ENCODE measurements at places on chromosomes 1 and 21. TPM values are rescaled to one million over a fixed set of nuclear protein-coding genes. Genes with fewer than 3 reads are reported as not detected.

TARBP1 gene
- total RNA-seq, result 28.7 TPM

GRCh38 chr1:158716335-158716734, 4.2 kb downstream of the OR6K3 start:
- no peak for DNase-seq

- no peak for DNase-seq
Observed at GRCh38 chr1:117363571-117364048, 3.6 kb upstream of the MAN1A2 start.

MYCL gene
- 52.5 TPM for total RNA-seq

DNA sequence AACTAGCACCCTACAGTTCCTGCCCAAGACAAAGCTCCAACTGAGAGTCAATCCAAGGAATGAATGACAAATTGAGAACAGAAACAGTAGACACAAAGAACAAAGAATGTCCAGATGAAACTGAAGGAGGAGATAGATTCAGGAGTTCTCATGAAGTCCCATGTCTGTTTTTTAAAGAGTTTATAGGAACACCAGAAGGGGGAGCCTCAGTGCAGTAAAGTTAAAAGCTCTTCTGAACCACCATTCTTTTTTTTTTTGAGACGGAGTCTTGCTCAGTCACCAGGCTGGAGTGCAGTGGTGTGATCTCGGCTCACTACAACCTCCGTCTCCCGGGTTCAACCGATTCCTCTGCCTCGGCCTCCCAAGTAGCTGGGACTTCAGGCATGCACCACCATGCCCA, 323.6 kb downstream of the MRPL39 start:
- DNase-seq, result peak; percentile 1

DNA sequence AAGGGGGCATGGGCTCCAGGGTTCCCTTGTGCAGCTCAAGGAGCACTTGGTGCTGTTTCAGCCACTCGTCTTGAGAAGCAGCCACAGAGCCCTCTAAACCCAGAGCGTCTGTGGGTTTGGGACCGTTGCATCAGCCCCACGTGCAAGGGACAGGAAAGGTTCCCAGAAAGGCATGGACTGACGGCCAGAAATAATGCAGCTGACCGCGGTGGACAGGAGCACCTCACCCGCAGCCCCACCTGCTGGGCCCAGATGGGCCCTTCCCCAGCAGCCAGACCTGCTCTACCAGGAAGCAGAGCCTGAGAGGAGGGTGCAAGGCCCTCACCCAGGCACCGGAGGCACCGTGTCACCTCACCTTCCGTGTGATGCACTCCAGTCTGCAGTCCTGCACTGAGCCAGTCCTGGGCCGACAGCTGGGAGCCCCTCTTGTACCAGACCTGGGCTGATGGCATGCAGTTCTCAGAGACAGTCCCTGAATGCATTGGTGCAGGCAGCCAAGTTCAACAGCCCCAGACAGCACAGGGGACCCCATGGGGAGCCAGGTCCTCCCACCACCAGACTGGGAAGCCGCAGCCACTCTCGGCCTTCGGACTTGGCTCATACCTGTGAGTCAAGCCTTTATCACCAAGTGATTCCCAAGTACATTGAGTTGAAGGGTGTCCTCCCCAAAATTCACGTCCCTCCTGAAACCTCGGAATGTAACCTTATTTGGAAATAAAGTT, 4.8 kb upstream of the TFF3 start:
- DNase-seq, result peak; percentile 46

GRCh38 chr1:204409123-204409522, 2.5 kb downstream of the PPP1R15B start:
- no peak for DNase-seq

S100A7A gene
- total RNA-seq, result not detected

- no peak for DNase-seq
Observed at GRCh38 chr1:236948381-236948780, 55.9 kb downstream of the MT1HL1 start.

DNA sequence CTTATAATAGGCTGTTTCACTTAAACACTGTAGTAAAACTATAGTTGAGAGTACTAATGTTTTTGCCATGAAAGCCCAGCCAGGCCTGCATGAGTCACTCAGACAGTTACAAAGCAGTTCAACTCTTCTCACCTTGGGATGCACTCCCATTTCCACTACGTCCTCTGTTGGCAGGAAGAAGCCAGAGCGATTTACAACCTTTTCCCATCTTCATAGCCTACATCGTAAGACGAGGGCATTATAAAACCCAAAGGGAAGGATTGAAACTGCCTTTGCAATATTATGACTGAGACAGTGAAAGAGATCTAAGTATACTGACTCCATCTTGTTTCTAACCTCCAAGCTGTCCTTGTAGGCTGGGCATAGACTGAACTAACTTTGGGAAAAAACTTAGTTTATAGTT, 71.8 kb upstream of the CSF1 start:
- DNase-seq, result no peak

NBPF9 gene
- total RNA-seq, result 5.5 TPM

GRCh38 chr1:167165948-167166689, 54.6 kb upstream of the POU2F1 start:
- DNase-seq, result peak; percentile 52

SLC45A3 gene
- 19.2 TPM for total RNA-seq

DNA sequence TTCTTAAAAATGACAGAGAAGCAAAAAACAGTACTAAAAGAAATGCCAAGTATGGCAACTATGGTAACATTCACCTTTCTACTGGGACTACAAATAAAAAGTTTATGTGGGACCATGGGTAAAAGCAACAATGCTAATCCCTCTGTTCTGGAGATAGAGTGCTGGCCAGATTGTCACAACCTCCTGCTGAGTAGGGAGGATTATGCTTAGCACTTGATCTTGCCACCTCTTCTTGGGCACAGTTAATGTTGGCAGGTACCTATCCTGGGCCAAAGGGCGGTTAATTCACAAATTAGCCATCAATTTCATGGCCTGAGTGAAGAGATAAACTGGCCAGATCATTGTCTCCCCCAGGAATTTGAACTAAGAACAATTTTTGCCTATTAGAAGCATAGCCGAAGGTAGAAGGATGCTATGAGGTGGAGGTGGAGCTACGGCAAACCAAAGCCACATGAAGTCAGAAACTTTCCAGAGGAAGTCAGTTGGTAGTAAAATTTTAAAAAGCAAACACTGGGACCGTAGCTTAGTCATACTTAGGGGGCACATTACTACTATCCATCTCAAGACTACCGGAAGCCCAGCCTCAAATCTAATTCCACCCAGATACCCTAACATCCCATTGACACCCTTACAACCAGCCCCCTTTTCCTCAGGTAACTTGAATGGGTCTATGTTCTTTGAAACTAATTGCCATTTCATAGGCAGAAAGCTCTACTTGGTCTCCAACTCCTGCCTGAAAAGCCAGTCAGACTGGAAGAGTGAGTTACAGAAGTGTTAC, 2.7 kb downstream of the SCYL3 start:
- peak; percentile 39 for DNase-seq

DNA sequence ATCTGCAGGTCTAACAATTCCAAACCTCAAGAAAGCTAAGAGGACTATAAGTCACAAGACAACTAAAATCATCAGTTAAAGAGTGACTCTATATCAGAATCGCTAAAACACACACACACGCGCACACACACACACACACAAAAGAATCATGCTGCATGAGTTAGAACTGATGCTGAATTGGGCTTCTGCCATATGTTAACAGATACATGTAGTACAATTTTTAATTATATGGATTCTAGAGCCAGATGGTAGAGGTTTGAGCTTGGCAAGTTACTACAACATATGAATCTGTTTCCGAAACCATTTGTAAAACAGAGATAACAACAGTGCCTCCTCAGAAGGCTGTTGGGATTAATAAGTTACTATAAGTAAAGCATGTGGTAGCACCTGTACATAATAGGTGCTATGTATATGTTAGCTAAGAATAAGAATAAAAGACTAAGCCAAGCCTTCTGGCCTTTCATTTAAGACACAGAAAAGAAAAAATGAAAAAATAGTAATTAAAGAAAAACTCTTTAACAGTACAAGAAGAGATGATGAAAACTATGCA, 17.9 kb downstream of the EPRS1 start:
- DNase-seq, result no peak

GRCh38 chr1:67634396-67634935, 50.5 kb upstream of the GADD45A start:
- DNase-seq, result no peak

- DNase-seq, result no peak
Observed at GRCh38 chr1:48920851-48921250, 144.2 kb upstream of the BEND5 start.

NBPF1 gene
- 14.4 TPM for total RNA-seq

- DNase-seq, result peak; percentile 0
Observed at GRCh38 chr1:79716447-79716846, 709.9 kb upstream of the ADGRL4 start.

YRDC gene
- 54.3 TPM for total RNA-seq

All from H7 (cell line).